ENCODE measurements at places on chromosomes 16 and 17.

- DNase-seq = no peak
Observed at GRCh38 chr17:2240541-2240940, 63.0 kb downstream of the SMG6 start.

DNA sequence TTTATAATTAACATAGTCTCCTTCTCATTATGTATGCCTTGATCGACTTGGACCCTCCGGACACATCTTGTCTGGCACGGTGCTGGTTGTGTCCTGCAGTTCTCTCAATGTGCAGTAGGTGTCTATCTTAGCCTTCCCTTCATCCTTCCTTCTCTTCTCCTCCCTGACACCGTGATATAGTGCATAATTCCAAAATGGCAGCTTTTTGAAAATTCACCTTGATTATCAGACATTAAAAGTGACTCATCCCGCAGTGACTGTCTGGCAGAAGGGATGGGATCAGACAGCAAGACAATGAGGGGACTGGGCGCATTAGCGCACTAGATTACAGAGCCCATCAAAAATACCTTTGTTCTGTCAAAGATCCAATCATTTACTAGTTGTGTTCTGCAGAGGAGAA is 70.0 kb upstream of the PMFBP1 start:
- no peak for DNase-seq

DNA sequence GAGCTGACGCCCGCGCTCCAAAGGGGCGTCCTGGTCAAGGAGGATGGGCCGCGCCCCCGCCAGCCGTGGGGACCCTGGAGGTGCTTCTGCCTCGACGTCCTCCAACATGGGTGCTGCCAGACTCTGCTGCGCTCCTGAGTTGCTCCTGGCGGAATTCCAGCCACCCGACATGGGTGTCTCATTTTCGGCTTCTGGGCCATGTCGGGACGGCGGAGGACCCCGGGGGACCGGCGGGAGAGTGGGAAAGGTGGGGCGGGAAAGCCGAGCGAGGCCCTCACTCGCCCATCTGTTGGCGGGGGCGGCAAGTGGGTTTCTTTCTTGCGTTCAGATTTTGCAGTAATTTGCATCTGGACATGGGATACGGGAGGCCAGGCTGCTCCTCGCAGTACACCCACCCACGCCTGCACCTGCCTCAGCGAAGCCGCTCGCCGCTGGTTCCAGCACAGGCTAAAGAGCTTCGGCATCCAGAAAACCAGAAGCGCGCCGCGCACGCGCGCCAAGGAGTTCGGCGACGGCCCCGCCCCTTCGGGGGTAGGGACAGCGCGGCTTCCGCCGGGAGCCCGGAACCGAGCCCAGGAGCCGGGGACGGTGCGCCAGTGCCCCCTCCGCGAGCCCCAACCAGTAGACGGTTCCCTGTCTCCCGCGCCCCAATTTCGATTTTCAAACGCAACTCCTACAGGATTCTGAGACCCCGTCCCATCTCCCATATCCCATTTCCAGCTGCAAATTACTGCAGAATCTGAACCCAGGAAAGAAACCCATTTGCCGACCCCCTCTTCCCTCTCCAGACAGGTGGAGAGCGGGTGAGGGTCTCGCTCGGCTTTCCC is at the start of gene ARMC7:
TSS of gene ARMC7 (plus strand) at position 563 of the 827 bp plus-strand sequence. CDS start 320 bp downstream, outside the sequence.
- DNase-seq = peak; percentile 92

DNA sequence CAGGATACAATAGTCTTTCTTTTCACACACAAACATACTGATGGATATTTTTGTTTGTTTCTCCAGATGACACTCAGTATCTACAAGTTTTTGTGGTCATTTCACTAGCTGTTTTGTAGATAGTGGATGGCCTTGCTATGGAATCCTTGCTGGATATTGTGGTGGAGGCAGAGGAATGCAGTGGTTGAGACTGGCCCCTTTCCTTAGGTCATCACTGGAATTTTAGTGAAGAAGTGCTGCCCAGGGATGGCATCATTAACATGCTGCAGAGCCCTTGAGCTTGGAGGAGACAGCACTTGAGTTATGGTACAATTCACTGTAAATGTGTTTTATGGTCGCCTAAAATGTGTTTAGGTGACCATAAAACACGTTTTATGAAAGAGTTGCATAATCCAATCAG is 455.9 kb upstream of the HSBP1 start:
- DNase-seq = no peak

DNA sequence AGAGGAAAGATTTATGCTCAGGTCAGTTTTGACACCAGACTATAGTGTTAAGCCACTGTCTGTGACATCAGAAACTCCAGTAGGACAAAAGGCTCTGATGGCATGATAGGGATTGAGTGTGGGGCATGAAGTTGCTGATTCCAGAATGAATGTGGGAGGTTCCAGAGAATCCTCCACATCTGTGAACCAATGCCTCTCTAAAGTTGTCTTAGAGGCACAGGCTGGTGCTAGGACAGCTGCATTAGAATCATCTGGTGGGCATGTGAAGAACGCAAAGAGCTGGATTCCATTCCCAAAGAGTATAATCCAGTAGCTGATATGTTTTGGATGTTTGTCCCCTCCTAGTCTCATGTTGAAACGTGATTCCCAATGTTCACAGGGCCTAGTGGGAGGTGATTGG is 32.1 kb upstream of the NLK start:
- no peak for DNase-seq

DNA sequence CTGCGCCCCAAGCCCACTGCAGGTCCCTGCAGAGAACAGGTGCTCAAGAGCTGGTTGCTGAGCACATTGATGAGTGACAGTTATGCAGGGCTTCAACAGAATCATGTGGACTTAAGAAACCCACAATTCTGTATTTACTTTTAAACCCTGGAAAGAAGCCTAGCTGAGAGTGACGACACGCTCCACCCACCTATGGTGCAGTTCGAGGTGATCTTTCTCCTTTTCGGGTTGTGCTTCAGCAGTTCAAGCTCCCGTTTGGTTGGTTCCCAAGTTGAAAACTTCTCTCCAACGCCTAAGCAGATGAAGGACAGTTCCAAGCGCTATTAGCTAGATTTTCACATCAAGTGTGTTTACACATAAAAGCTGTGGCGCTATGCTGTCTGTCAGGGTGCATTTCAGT is 23.9 kb downstream of the USP22 start:
- no peak for DNase-seq

DNA sequence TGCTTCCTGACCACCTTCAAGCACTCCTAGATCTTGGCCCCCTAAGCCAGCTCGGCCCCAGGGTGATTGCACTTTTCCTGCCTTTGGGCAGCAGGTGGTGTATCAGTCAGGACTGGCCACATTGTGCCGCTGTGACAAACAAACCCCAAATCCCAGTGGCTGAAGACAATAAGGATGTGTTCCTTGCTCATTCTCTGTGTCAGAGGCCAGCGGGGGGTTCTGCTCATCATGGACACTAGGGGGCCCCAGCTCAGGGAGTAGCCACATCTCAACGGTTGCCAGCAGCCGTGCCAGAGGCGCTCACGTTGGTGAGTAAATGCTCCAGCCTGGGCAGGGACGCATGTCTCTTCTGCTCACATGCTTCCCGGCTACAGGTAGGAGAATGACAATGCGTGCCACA is 60.4 kb downstream of the ZDHHC7 start:
- DNase-seq = peak; percentile 37

- peak; percentile 65 for DNase-seq
Observed at GRCh38 chr17:64736804-64737492, 74.8 kb upstream of the SMURF2 start.

GRCh38 chr16:49660626-49661025 is 195.3 kb downstream of the ZNF423 start:
- no peak for DNase-seq

GRCh38 chr17:21033350-21033749 is 9.5 kb downstream of the USP22 start:
- DNase-seq = no peak

DNA sequence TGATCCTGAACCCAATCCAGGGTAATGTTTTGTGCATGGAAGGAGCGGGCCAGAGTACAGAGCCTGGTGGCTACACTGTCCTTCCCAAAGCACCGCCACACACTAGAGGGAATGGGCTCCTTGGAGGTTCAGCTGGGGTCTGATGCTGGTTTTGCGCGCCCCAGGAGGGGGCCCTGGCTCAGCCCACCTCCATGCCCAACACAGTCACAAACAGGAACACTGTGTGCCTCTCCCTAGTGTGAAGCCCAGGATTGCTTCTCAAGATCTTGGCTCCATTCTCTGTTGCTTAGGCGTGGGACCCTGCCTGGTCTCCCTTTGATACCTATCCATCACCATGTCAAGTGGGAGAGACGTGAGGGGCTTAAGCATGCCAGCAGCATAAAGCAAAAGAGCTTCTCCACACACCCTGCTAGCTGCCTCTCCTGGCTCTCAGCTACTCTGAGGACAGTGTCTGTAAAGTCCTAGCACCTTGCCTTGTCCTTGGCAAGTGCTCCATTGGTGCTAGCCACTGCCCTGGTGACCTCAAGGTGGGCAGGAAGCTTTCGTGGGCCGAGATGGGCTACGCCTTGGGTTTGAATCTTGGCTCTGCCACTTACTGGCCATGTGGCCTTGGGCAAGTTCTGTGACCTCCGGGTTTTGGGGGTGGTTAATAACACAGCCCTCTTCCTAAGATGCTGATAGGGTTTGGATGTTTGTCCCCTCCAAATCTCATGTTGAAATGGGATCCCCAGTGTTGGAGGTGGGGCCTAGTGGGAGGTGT is 122.2 kb downstream of the C16orf78 start:
- DNase-seq = no peak

GRCh38 chr16:66690106-66690847 is 6.3 kb downstream of the CMTM4 start:
- DNase-seq = no peak

- DNase-seq = peak; percentile 50
Observed at GRCh38 chr17:7328840-7329373, at the start of gene NEURL4. Gene NEURL4, minus strand, starts transcription at chr17:7329335. Its CDS starts 23 bp downstream, at chr17:7329312.

GRCh38 chr16:18783430-18784341 is 6.4 kb downstream of the RPS15A start:
- no peak for DNase-seq

- DNase-seq = no peak
Observed at GRCh38 chr16:84272740-84273320, 21.8 kb upstream of the WFDC1 start.

DNA sequence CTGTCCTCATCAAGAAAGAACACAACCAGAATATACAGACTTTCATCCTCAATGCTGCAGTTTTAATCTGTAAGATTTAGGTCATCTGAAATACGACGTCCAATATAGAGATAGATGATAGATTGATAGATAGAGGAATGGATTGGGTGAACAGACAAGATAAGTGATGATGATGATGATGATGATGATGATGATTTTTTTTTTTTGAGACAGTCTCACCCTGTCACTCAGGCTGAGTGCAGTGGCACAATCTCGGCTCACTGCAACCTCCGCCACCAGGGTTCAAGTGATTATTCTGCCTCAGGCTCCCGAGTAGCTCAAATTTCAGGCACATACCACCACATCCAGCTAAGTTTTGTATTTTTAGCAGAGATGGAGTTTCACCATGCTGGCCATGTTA is 56.3 kb upstream of the ADAMTS18 start:
- no peak for DNase-seq

DNA sequence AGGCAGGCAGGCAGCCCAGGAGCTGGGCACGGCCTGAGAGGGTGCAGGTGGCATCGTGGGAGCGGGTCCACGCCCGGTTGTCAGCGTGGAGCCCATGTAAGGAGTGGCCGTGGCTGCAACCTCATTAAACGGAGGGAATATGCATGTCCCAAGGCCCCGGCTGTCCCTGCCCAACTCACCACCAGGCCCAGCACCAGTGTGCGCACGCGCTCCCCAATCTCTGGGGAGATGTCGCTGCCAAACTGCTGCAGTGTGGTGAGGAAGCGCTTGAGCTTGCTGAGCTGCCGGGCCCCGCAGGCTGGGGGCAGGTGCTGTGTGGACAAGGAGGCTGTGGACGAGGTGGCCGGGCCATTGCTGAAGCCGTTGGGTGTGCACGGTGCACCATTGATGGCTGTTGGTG is 25.6 kb upstream of the PABPN1L start:
- no peak for DNase-seq

DNA sequence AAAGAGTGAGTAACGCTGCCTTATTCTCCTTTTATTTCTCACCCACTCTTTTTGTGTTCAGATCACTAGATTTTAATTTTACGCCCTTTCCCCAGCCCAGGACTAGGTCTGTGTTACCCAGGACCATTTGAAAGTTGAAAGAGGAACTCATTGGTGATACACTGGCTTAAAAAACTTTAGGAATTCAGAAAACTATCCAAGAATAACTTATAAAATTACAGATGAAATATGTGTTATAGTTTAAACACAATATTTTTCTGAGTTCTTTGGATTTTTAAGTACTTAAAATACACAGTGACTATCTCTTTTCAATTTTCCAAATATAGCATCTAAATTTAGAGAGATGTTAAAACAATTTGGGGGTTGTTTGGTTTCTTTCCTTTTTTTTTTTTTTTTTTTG is 385.2 kb downstream of the CDH13 start:
- no peak for DNase-seq

- DNase-seq = no peak
Observed at GRCh38 chr17:8062435-8062806, 23.6 kb downstream of the ALOX15B start.

- DNase-seq = no peak
Observed at GRCh38 chr16:2808181-2808580, 8.9 kb upstream of the PRSS21 start.

DNA sequence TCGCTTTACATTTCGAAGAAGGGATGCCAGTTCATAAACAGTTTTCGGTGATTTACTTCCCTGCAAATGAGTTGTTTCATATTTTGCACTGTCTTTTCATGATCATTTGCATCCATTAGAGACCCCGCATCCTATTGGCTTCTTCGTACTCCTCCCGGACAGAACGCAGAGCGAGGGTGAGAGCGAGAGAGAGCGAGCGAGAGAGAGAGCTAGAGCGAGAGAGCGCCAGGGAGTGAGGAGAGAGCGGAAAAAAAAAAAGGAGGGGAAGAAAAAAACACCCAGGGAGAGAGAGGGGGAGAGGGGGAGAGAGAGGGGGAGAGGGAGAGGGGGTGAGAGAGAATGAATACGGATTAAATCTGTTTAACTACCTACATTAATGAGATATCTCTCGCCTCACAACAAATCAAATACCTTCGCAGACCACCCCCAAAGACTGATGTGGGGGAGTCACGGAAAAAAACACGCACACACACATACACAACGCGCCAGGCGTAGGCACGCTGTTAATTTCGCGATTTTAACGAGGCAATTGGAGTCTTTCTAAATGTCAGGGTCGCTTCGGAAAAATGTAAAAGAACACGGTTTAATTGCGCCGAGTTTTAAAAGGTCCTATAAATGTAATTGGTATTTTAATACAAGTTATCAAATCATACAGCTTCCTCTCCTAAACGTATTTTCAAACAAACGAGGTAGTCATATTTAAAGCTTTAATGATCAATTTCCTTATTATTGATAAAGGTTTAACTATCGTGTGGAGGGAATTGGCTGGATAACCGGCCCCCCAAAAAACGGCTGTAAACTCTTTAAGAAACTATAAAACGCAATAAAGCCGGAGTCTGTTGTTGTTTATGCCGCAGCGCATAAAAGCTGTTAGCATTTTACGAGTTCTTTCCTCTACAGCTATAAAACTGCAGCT is at the start of gene HOXB8:
TSS of gene HOXB8 (minus strand) at position 246 of the 916 bp plus-strand sequence. CDS start 588 bp downstream, outside the sequence.
- no peak for DNase-seq

- DNase-seq = no peak
Observed at GRCh38 chr16:87046235-87046634, 271.0 kb downstream of the C16orf95 start.

GRCh38 chr16:9139965-9140364 is 48.5 kb downstream of the HAPSTR1 start:
- no peak for DNase-seq
